ENCODE measurements at places on chromosomes 1 and 21.

- DNase-seq = peak; percentile 41
Measured at GRCh38 chr1:55542901-55543504, 327.8 kb upstream of the USP24 start.

DNA sequence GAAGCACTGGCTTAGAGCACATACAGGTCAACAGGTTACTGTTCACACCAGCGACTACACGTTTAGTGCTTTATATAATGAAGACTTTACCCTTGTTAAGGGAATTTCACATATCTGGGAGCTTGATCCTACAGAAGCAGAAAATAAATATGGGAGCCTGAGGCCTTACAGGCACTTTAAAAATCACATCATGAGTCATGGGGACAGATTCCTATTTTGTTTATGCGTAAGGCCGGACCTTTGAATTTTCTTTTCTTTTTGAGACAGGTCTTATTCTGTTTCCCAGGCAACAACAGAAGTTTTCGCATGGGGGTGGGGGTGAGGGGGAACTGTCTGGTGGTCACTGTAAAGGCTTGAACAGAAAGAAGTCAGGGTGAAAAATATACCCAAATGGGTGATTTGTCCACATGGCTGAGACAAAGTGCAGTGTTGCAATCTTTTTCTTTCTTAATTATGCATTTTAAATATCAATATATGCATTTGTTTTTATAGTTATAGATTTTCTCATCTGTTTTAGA is 276.7 kb downstream of the KCNH1 start:
- DNase-seq = no peak

GRCh38 chr1:29960876-29961275 is 724.6 kb downstream of the PTPRU start:
- no peak for DNase-seq

- DNase-seq = no peak
Measured at GRCh38 chr1:113266788-113267187, 123.5 kb upstream of the MAGI3 start.

DNA sequence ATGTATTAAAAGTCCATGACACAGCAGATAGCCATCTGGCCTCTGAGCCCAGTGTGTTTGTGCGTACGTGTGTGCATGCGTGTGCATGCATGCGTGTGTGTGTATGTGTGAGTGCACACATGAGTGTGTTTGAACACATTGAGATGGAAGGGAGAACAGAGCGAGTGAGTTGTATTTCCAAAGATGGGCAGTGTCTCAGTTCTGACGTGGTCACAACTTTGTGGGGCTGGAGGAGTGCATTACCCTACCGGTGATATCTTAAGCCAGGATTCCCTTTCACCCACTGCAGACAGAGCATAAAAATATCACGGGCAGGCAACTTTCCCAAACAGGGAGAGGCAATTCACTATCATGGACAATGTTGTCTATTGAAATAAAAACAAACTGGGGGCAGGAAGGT is 27.8 kb downstream of the IRF2BP2 start:
- no peak for DNase-seq

GRCh38 chr1:108190001-108190634 is 10.0 kb downstream of the SLC25A24 start:
- DNase-seq = no peak

DNA sequence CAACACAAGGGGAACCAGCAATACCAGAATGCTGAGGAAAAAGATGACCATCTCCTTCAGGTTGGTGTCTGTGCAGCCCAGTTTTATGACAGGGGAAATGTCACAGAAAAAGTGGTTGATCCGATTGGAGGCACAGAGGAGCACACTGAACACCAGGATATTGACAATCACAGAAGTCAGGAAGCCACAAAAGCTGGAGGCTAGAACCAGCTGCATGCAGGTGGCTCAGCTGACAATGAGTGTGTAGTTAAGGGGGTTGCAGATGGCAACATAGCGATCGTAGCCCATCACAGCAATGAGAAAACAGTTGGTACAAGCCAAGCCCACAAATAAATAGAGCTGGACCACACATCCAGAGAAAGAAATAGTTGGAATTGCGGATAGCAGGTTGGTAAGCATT is 16.3 kb upstream of the OR10K1 start:
- no peak for DNase-seq

- no peak for DNase-seq
Measured at GRCh38 chr1:12001249-12001917, 17.9 kb upstream of the MIIP start.

DNA sequence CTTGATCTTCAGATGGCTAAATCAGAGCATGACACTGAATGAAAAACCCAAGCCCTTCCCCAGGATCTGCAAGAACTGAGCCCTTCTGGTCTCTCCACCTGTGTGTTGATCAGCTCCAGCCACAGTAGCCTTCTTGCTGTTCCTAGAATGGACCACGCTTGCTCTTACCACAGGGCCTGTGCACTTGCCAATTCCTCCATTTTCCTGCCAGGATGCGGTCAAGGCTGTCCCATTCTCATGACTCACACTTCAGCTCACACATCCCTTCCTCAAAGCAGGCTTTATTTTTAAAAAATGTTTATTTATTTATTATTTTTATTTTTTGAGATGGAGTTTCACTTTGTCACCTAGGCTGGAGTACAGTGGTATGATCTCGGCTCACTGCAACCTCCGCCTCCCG is 43.6 kb upstream of the GRHL3 start:
- DNase-seq = peak; percentile 66

- no peak for DNase-seq
Measured at GRCh38 chr1:72917920-72918319, 635.6 kb upstream of the NEGR1 start.

DNA sequence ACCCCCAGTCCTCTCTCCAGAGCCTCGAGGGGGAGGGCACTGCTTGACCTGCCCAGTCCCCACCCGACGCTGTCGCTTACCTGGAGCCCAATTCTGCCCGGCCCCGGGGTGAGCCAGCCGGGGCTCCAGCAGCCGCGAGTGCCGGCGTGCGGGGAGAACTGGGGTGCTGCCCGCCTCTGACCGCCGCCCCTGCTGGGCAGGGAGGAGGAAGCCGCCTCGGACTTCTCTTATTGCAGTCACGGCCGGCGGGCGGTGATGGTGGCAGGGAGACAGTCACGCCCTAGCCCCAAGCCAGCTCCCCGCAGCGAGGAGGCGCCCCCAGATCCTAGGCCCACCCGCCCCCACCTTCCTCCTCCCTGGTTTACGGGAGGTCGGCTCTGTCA is at the start of gene FGR:
Gene FGR (minus strand): TSS at position 201 of the 383 bp plus-strand sequence. CDS start 11,269 bp downstream, outside the sequence.
- no peak for DNase-seq

DNA sequence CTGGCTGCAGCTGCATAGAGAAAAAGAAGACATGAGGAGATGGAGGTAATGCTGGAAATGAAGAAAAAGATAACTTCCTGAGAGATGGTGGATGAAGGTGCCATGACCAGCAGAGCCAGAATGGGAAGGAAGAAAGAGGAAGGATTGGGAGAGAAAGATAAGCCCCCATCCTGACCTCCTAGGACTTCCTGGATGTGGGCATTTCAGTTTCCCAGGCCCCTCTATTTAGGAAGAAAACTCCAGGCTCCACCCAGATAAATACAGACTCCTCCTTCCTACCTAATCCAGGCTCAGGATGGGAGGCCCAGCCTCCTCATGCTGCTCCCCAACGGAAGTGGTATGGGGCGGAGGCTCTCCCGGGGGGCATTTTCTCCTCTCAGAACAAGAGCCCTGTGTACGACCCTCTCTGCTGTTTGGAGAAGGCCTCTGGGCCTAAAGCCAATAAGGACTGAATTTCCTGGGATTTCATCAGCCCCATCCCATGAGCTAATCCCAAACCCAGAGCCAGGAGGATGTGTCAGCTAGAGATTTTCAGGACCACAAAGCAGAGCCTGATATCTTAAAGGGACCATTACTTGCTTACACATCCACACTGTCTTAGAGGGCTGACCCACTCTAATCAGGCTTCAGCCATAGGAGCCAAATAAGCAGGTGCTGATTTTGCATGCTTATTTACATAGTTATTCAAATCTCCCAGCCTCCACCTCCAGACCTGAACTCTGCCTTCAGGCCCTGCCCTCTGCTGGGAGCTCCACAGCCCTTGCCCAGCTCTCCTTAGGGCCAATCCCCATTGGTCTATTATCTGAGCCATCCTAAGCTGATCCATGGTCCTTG is 5.1 kb upstream of the ARHGEF2 start:
- peak; percentile 89 for DNase-seq

- DNase-seq = peak; percentile 98
Measured at GRCh38 chr1:156291226-156292061, 4.0 kb downstream of the GLMP start.

GRCh38 chr1:74733604-74734484 is 892 bp downstream of the TYW3 start:
- DNase-seq = peak; percentile 62

- DNase-seq = no peak
Measured at GRCh38 chr1:48790397-48790796, 13.7 kb upstream of the BEND5 start.

DNA sequence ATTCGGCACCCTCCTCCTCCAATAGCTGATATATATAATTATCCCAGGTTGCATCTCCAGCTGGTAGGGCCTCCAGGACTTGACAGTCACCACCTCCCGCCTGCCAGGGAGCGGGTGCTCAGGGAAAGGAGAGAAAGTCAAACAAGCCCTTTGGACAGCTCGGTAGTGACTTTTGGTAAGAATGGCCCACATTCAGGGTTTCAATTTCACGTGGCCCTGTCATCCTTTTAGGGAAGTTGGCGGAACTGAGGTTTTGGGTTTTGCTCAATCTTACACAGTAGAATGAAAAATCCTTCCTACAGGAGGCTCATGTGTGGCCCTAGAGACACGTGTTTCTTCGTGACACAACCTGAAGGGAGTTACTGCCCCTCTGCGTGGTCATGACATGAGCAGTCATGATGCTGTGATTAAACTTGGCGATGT is 44.2 kb downstream of the CAPN8 start:
- no peak for DNase-seq

DNA sequence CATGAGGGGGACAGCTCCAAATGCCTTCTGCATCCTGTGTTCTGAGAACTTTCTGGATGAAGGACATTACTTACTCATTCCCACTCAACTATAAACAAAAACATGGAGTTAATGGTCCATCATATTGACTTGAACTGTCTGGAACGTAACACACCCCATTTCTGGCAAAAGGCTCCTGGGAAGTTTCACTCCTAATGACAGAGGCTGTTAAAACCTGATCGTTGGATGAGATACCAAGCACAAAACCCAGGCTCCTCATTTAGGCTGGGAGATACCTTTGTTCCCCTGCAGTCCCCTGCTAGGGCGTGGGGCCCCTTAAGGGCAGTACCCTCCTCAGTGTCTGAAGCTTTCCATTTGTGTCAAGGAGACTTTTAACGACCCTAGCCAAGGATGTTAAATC is 78.9 kb downstream of the RHOU start:
- DNase-seq = no peak

DNA sequence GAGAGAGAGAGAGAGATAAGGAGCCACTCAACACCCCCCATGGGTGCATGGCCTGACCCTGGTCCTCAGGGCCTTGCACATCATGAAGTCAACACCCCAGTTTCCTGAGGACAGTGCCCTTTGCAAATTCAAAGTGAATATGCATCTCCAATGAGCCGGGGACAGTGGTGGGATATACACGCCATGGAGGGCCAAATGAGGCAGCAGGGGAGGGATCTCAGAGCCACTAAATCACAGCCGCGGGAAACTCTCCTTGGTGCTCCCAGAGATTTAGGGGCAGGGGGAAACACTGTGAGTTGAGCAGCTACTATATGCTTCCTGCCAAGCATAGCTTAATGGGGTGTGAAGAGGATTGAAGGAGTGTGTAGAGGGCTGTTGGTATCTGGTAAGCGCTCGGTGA is 35.5 kb downstream of the MATN1 start:
- DNase-seq = no peak

GRCh38 chr1:65068202-65069010 is 79.6 kb upstream of the AK4 start:
- no peak for DNase-seq
